Keratinocyte (primary cell): ENCODE measurements at places on chromosomes 13 and 19. TPM values are rescaled to one million over a fixed set of nuclear protein-coding genes. Genes with fewer than 3 reads are reported as not detected.

CEACAM16 gene
- polyA plus RNA-seq, result not detected in 3 replicates

KLHL1 gene
- polyA plus RNA-seq, result not detected in 3 replicates

ANKLE1 gene
- 0.30 to 0.41 TPM (median 0.39 TPM) in 3 replicates for polyA plus RNA-seq

FXYD7 gene
- polyA plus RNA-seq, result 0.36 TPM in 1 of 3 replicates, not detected in the others

CFAP97D2 gene
- not detected in 3 replicates for polyA plus RNA-seq

KIR2DL3 gene
- not detected in 3 replicates for polyA plus RNA-seq

CEACAM19 gene
- 2.4 to 7.1 TPM (median 3.7 TPM) in 3 replicates for polyA plus RNA-seq

ZNF221 gene
- 1.5 TPM in 3 replicates for polyA plus RNA-seq

IFNL1 gene
- polyA plus RNA-seq, result not detected in 3 replicates

KLK7 gene
- polyA plus RNA-seq, result 22.4 to 33.8 TPM (median 29.2 TPM) in 3 replicates

RNF113B gene
- polyA plus RNA-seq, result not detected in 3 replicates

SIGLEC11 gene
- not detected in 3 replicates for polyA plus RNA-seq

ZNF418 gene
- 2.1 to 3.9 TPM (median 2.9 TPM) in 3 replicates for polyA plus RNA-seq

IER2 gene
- 9.9 to 38.9 TPM (median 14.4 TPM) in 3 replicates for polyA plus RNA-seq

SYCN gene
- not detected in 3 replicates for polyA plus RNA-seq

CABP5 gene
- not detected in 3 replicates for polyA plus RNA-seq

ZNF547 gene
- 1.4 to 3.2 TPM (median 2.8 TPM) in 3 replicates for polyA plus RNA-seq

NCLN gene
- 40.5 to 72.7 TPM (median 72.1 TPM) in 3 replicates for polyA plus RNA-seq

VSTM2B gene
- not detected in 3 replicates for polyA plus RNA-seq

PRSS57 gene
- not detected in 3 replicates for polyA plus RNA-seq
